A375 (cell line): ENCODE measurements at places on chromosomes 2 and 18. TPM values are rescaled to one million over a fixed set of nuclear protein-coding genes. Genes with fewer than 3 reads are reported as not detected.

The MC4R gene
- total RNA-seq: 0.23 TPM in 1 of 2 replicates, not detected in the other

The STPG4 gene
- total RNA-seq: 0.15 and 0.45 TPM in 2 replicates

The ALPI gene
- not detected in 2 replicates for total RNA-seq

The COL4A3 gene
- not detected in 2 replicates for total RNA-seq

The PCBP1 gene
- total RNA-seq: 30.7 and 40.1 TPM in 2 replicates

The ERLEC1 gene
- total RNA-seq: 92.9 and 126 TPM in 2 replicates

The KIF1A gene
- 5.6 and 5.8 TPM in 2 replicates for total RNA-seq

The MDH1B gene
- 0.26 and 0.93 TPM in 2 replicates for total RNA-seq

The L3MBTL4 gene
- 0.27 and 0.72 TPM in 2 replicates for total RNA-seq

The ADRA2B gene
- not detected in 2 replicates for total RNA-seq

The HOXD1 gene
- 0.08 TPM in 2 replicates for total RNA-seq

The ARL5A gene
- total RNA-seq: 41.8 and 50.9 TPM in 2 replicates

The SCYGR4 gene
- total RNA-seq: not detected in 2 replicates

The C18orf63 gene
- not detected in 2 replicates for total RNA-seq

The SNTG2 gene
- total RNA-seq: not detected in 2 replicates

The TMEM247 gene
- total RNA-seq: not detected in 2 replicates

The IL1R1 gene
- total RNA-seq: 0.21 and 0.72 TPM in 2 replicates

The IL36A gene
- not detected in 2 replicates for total RNA-seq

The ARHGEF4 gene
- total RNA-seq: 8.9 and 9.7 TPM in 2 replicates

The TUBA4A gene
- 0.11 and 0.75 TPM in 2 replicates for total RNA-seq

The CMPK2 gene
- total RNA-seq: 4.9 and 5.5 TPM in 2 replicates

The LAMA3 gene
- 0.98 and 1.1 TPM in 2 replicates for total RNA-seq

The DNAJC5G gene
- not detected in 2 replicates for total RNA-seq

The TUBA3E gene
- not detected in 2 replicates for total RNA-seq

The MROH2A gene
- not detected in 2 replicates for total RNA-seq

The PCARE gene
- 0.04 TPM in 1 of 2 replicates, not detected in the other for total RNA-seq

The KLF7 gene
- 5.6 and 9.3 TPM in 2 replicates for total RNA-seq

The CXCR1 gene
- not detected in 2 replicates for total RNA-seq

The GAREM1 gene
- 2.2 and 2.5 TPM in 2 replicates for total RNA-seq

The GPN1 gene
- 28.0 and 28.1 TPM in 2 replicates for total RNA-seq

The FSHR gene
- not detected in 2 replicates for total RNA-seq

The GALNT13 gene
- total RNA-seq: 3.8 and 5.2 TPM in 2 replicates

The SCN9A gene
- 0.38 and 1.1 TPM in 2 replicates for total RNA-seq

The SERPINB13 gene
- not detected in 2 replicates for total RNA-seq

The IL37 gene
- 1.0 and 2.1 TPM in 2 replicates for total RNA-seq
